ENCODE measurements at places on chromosomes 3 and 15. TPM values are rescaled to one million over a fixed set of nuclear protein-coding genes. Genes with fewer than 3 reads are reported as not detected.

GRCh38 chr3:128323206-128324081, 143.2 kb downstream of the DNAJB8 start:
- no peak overlapping the region for H3K27ac ChIP-seq
- no peaks in the 10 kb centered on the region for H3K4me1 ChIP-seq
- DNase-seq, result peak; percentile 32
- H3K36me3 ChIP-seq, result no peaks in the 10 kb centered on the region
- H3K27me3 ChIP-seq, result no peaks in the 10 kb centered on the region
- H3K4me3 ChIP-seq, result no peak overlapping the region

DNA sequence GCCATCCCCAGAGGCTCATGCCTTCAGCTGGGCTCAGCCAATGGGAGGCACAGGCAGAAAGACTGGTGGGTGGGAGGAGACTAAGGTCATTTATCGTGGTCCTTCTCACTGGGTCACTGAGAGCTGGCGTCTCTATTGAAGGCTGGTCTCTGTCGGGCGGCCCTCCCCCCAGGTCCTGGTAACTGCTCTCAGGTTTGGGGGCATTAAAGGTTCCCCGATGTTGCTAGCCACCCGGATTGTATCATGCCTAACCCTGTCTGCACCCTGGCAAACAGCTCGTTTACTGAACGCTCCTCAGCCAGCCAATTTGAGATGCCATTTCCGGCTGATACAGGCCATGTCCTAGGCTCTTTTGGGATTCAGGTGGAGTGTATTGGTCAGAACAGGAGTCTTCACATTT, 10.5 kb downstream of the SELENOS start:
- H3K27ac ChIP-seq, result no peak overlapping the region
- no peaks in the 10 kb centered on the region for H3K4me1 ChIP-seq
- no peak overlapping the region for H3K4me3 ChIP-seq
- DNase-seq, result peak; percentile 48

DNA sequence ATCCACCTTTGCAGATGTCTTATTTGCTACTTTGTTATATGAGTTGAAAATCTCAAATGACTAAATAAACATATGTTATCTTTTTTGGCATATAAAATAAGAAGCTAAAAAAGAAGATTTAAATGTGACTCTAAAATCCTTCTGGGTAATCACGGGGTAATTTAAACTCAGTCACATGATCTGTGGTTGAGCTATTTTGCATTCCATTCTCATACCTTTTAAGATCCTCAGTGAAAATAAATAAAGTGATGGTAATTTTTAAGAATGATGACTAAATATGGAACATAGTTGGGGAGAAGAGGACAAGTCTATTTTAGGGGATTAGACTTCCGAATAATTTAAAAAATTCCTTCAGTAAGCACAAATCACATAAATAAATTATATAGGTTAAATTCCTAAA, 1076.8 kb downstream of the TUSC7 start:
- no peak overlapping the region for H3K4me3 ChIP-seq
- no peaks in the 10 kb centered on the region for H3K27me3 ChIP-seq
- DNase-seq, result no peak

DNA sequence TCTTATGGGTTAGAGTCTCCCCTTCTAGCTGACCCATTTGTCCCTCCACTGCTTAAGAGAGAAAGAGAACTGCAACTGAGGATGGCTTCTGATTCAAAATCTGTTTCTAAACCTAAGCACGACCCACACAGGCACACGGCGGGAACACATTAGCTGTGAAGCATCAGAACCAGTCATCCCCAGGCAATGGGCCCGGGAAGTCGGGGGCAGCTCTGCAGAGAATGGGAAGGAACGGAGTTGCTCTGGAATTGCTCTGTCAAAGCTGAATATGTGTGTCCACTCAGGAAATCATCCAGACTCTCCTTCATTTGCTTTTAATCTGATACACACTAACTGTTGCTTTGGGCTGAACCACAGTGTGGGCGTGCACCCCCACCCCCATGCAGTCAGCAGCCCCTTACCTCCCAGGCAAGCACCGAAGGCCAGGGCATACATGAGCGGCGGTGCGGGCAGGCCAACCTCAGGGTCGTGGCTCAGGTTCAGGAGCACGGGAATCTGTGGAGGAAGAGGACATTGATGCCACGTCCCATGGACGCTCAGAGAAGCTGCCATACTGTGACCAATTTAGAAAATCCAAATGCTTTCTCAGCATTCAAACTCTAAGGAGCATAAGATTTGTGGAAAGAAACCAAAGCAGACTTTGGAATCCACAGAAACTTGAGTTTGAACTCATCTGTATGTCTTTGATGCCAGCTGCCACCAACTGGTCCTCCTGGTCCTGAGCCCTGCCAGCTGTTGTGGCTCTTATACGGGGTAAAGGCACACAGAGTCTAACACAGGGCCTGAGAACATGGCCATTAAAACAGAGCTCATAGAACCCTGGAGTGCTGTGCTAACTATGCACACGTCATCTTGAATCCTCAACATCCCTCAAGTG, 247.9 kb downstream of the OCA2 start:
- H3K4me1 ChIP-seq, result no peaks in the 10 kb centered on the region
- H3K4me3 ChIP-seq, result no peak overlapping the region
- no peak overlapping the region for H3K27ac ChIP-seq
- no peaks in the 10 kb centered on the region for H3K27me3 ChIP-seq

DNA sequence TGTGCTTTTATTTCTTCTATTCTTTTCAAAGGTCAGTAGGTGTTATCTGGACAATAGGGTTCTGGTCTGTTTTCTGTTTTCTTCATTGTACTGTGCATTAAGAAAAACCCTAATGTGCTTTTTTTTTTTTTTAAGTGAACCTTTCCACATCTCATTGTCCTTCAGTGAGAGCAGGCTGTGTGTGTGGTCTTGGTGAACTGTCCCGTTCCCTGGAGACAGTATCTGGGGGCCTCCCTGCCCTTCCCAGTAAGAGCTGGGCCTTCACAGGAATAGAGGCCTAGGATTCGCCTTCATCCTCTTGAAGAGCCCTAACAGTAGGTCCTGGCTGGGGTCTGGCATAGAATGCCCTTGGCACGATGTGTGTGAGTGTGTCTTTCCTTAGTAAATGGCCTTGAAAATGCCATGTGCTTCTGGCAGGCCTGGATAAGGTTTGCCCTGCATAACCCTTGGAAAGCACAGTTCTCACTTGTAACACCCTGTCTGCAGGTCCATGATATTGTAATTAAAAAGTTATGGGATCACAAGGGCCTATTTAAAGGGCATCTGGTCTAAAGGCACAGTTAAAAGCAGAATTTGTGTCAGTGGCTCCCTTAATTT, 81.2 kb downstream of the IGF1R start:
- DNase-seq, result no peak
- no peaks in the 10 kb centered on the region for H3K27me3 ChIP-seq
- no peak overlapping the region for H3K4me3 ChIP-seq
- peaks cover 22% of the 10 kb centered on the region for H3K4me1 ChIP-seq

GRCh38 chr3:186360779-186361178, 1.3 kb downstream of the DGKG start:
- peaks cover 5% of the 10 kb centered on the region for H3K4me1 ChIP-seq
- H3K27me3 ChIP-seq, result peaks cover 83% of the 10 kb centered on the region
- peak overlapping the region; percentile 80 for H3K4me3 ChIP-seq
- peak; percentile 74 for DNase-seq

DNA sequence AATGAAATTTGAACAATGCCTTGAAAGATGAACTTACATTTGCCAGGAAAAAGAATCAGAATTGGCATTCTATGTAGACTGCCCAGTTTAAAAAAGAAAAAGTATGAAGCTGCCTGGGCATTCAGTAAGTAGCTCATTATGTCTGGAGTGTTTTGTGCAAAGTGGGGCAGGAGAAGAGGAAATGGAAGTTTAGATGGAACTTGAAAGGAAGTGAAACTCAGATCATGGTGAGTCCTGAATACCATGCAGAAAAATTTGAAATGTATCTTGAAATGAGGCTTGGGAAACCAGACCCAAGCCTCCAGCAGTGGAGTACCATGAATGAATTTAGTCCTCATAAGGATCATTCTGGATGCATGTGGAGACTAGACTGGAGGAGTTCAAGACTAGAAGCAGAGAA, 4.8 kb upstream of the MORC1 start:
- no peak overlapping the region for H3K4me3 ChIP-seq
- H3K36me3 ChIP-seq, result no peaks in the 10 kb centered on the region
- no peak overlapping the region for H3K27ac ChIP-seq
- H3K27me3 ChIP-seq, result no peaks in the 10 kb centered on the region

DNA sequence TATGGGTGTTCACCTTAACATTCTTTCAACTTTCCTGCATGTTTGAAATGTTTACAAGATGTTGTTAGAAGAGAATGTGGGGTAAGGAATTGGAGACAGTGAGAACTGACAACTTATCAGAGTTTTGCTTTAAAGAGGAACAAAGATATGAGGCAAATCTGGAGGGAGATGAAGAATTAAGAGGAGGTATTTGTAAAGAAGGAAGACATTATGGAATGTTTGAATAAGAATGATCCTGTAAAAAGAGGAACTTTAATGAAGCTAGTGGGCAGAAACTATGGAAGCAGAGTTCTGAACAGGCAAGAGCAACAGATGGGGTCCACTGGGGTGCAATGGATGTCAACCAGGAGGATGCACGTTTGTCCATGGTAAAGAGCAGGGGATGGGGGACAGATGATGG, 27.7 kb downstream of the PLD1 start:
- no peak overlapping the region for H3K27ac ChIP-seq
- H3K27me3 ChIP-seq, result no peaks in the 10 kb centered on the region
- H3K4me3 ChIP-seq, result no peak overlapping the region

The CDCP1 gene
- total RNA-seq, result 8.1 TPM

The SEMA5B gene
- 68.4 TPM for total RNA-seq

The DPPA4 gene
- total RNA-seq, result 321 TPM

The SHQ1 gene
- 28.2 TPM for total RNA-seq

The ATP13A5 gene
- 0.43 TPM for total RNA-seq
